Stimulated activated CD8-positive, alpha-beta memory T cell treated with anti-CD3 and anti-CD28 coated beads, Interleukin-7, amount 100 ng/mL, for 24 hours (primary cell): ENCODE measurements at places on chromosomes 4 and X.
A peak's percentile ranks its signal among the peaks of the same experiment; 100 is the strongest.

- DNase-seq, result no peak
These were observed 729 bp upstream of the IRF2 start for GRCh38 chr4:184475096-184475461.

GRCh38 chrX:153460826-153461225 lies 9.6 kb downstream of the HAUS7 start:
- no peak for DNase-seq

DNA sequence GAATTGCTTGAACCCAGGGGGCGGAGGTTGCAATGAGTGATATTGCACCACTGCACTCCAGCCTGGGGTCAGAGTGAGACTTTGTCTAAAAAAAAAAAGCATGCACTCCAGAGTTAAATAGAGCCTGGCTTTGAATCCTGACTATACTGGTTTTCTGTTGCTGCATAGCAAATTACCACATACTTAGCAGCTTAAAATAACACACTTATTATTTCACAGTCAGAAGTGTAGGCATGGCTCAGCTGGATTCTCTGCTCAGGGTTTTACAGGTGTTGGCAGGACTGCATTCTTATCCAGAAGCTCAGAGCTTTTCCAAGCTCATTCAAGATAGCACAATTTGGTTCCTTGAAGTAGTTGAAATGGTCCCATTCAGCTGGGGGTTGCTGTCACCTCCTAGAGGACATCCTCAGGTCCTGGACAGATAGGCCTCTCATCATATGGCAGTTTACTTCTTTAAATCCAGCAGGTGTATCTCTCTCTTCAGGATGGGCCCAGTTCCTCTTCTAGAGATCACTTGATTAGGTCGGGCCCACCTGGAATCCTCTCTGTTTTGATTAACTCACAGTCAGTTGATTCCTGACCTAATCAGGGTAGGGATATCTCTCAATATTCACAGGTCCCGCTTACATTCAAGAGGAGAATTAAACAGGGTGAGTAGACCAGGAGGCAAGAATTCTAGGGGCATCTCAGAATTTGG lies 26.8 kb downstream of the DOCK11 start:
- no peak for DNase-seq

- DNase-seq, result no peak
These were observed 373.1 kb upstream of the LCORL start for GRCh38 chr4:18394656-18395055.

GRCh38 chrX:44914532-44915198 lies 41.7 kb downstream of the KDM6A start:
- no peak for DNase-seq

- DNase-seq, result no peak
These were observed 7.6 kb downstream of the FABP2 start for GRCh38 chr4:119314356-119314755.

GRCh38 chr4:73978886-73979285 lies 2.9 kb downstream of the PF4 start:
- DNase-seq, result no peak

DNA sequence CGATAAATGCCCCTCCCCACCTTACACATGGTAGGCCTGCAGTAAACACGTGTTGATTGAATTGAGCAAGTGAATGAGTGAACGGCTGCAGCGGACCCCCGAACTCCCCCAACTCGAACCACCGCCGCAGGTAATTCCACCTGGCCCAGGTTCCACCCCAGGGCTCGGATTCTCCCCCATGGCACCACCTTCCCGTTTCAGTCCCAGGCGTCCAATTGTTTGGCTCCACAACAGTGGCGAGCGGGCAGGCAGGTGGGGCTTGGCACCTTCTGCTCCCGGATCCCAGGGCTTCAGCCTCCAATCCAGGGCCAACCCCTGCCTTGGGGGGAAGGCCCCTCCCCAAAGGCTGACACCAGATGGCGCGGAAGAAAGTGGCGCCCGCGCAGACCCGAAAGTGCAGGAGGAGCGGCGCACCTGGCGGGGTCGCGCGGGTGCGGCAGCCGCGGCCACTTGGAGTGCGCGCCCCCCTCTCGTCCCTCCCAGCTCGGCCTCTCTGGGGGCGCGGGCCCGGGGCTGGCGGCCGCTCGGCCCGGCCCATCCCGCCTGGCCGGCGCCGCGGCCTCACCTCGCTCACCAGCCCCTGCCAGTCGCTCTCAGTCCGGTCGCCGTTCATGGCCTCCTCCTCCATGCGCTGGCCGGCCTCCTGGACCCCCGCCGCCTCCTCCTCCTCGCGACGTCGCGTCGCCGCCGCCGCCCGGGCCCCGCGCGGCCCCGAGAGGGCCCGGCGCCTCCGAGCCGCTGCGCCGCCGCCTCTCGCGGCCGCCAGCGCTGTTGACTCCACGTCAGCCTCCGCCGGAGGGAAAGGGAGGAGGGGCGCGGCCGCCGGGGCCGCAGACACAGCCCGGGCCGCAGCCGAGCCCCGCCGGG lies at the start of gene CCDC149:
Gene CCDC149, minus strand, starts transcription at position 791 of the 867 bp plus-strand sequence. Its CDS starts 178 bp downstream, at position 613.
- DNase-seq, result no peak

GRCh38 chr4:78710536-78710935 lies 65.6 kb upstream of the BMP2K start:
- DNase-seq, result no peak

DNA sequence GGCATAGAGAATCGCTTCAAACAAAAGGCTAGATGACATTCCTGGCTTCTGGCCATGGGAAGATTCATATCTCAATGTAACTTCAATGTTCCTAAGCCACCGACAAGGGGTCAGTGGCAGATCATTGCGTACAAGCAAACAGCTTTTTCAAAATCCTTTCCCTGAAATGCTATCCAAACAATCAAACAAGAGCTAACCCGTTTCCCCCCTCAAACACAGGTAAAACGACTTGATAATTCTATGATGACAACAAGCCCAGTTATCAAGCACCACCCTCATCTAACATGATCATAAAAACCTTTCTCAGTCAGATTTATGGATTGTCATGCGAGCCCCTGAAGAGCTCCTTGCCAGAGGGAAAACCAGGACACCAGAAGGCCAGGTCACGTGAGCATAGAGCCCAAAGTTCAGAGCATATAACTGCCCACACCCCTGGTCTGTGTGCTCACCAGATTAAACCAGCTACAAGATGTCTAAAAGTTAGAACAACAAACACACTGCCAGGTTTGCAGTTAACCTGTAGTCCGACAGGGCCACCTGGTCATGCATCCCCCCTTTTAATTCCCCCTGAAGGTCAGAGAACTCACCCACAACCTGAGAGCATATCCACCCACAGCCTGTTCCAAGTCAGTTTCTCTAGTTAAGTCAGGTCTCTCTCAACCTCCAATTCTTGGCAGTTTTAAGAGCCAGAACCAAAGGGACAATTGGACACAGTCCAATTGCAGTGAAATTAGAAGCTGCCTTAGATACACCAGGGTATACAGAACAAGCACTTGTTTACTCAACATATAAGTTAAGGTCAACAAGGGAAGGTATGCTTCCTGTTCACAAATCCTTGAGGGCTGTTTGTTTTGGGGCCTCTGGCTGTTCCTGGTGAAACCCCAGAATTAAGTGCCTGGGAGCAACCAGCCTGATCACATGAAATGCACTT lies 248.1 kb upstream of the PPARGC1A start:
- no peak for DNase-seq

GRCh38 chrX:129239371-129239770 lies 283.9 kb downstream of the SMARCA1 start:
- no peak for DNase-seq

DNA sequence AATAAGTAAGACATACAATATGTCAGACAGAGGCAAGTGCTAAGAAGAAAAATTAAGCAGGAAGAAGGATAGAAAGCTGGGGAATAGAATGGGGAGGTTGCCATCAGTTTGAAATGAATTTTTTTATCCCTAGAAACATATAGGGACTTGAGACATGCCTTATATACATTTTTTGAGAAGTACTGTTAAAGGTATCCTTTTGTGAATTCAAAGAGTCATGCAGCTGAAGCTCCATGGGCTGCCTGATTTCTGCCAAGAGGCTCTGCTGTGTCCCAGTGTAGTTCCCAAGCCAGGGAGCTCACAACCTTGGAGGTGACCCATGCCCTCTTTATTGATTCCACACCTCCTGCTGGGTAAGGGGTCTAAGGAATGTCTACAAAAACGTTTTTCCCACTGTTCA lies 564.6 kb upstream of the DIPK2B start:
- no peak for DNase-seq

DNA sequence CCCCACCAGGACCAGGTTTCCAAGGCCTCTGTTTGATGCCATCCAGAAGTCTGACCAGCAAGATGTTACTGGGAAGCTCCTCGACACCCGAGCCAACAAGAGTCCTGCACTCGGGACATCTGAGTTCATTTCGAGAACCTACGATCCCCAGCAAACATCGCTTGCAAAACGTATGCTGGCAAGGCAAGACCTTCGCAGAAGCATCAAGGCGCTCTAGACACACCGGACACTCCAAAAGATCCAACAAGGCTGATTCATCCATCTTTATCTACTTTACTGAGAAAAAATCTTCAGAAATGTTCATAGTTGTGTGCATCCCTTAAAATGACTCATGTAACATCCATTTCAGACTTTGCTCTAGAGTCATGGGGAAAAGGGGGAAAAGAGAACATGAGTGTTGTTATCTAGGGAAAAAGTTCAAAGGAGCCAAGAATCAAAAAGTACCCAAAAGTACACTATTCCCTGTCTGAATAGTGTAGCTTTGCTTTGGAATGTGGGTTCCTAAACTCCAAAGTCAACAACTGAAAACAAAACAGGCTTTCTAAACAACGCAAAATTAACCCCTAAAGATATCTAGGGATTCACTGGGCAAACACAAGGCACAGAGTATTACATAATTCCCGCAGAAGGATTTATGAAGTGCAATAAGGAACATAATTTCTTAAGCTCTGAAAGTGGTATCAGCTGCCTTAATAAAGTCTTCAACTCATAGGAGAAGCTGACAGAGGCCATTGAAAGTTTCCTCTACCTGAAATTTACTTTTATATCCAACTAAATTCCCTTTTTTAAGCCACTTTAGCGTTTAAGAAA lies 1.6 kb downstream of the SH3RF1 start:
- DNase-seq, result no peak

GRCh38 chrX:123859409-123859845 lies 426 bp upstream of the XIAP start:
- peak; percentile 22 for DNase-seq

GRCh38 chr4:32986236-32986635 lies 2266.1 kb downstream of the PCDH7 start:
- DNase-seq, result no peak

GRCh38 chr4:150368667-150369066 lies 213.3 kb upstream of the MAB21L2 start:
- DNase-seq, result no peak

DNA sequence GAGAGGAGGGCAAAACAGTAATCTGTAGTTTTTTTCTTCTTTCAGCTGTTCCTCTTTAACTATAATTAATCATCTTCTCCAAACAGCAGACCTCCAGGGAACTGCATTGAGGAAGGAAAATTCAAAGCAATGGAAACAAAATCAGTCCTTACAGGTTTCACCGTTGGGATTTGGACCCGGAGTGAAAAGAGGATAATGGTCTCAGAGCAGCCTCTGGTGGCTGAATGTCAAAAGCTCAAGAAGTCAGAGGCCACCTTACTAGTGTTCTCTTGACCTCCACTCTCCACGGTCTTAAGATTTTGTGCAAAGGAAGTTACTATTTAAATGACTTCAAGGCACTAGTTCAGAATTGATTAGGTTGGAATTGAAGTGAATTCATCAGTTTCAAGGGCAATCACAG lies 16.0 kb upstream of the MID1 start:
- DNase-seq, result no peak

- DNase-seq, result no peak
These were observed 73.9 kb downstream of the TEX11 start for GRCh38 chrX:70834589-70834988.
